ENCODE measurements at places on chromosomes 5 and 9.

DNA sequence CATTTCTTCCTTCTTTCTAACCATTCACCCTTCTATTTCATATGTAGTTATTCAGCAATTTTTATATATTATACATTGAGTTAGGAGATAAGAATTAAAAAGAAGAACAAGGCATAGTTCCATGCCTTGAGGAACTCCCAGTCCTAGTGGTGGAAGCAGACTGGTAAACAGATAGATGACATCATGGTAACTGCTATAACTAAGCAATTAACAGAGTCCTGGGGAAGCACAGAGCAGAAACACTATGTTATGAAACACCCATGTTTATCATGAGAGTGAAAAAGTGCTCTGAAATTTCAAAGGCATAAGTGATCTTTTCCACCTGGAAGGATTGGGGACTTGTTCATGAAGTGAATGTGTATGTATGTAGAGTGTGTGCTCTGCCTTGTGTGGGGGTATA, 14.6 kb downstream of the PAPPA start:
- DNase-seq = peak; percentile 61

- DNase-seq = no peak
These were observed 323.3 kb downstream of the ARL15 start for GRCh38 chr5:53987101-53987500.

GRCh38 chr9:70601000-70601951, 186.8 kb upstream of the KLF9 start:
- DNase-seq = peak; percentile 100

DNA sequence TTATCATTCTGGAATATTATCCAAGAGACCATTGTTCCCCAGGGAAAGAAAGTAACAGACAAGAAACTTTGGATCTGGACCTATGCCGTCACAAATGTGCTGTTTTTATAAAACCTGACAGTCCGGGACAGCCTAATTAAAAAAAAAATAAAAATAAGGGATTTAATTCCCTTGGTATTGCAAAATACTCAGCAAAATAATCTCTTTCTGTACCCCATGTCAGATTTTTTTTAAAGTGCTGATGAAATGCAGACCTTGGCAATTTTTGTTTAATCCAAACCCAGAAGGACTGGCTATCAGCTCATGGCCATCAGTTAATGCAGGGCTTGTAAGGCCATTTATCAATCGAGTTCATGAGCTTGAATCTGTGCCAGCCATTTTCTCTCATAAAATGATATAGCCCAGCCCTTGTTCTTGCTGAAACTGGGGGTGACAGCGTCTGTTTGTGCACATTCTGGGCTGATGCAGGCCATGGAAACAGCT, 162.7 kb upstream of the S1PR3 start:
- peak; percentile 62 for DNase-seq

- no peak for DNase-seq
These were observed 306.7 kb downstream of the EBF1 start for GRCh38 chr5:158792976-158793375.

DNA sequence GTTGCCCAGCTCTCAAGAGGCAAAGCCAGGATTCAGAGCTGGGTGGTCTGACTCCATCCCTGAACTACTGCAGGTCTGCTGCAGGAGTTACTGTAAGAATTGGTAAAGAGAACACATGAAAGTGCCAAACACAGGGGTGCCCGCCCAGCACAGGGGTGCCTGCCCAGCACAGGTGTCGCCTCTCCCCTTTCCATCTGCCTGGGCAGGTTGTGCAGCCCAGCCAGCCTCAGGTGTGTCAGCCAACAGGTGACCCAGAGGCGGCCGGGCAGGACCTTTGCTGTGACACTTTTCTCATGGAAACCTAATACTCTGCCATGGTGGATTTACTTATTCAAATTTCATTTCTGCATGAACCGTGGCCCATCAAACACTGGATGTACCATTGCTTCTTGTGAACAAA, 289.7 kb upstream of the IRX4 start:
- DNase-seq = no peak

DNA sequence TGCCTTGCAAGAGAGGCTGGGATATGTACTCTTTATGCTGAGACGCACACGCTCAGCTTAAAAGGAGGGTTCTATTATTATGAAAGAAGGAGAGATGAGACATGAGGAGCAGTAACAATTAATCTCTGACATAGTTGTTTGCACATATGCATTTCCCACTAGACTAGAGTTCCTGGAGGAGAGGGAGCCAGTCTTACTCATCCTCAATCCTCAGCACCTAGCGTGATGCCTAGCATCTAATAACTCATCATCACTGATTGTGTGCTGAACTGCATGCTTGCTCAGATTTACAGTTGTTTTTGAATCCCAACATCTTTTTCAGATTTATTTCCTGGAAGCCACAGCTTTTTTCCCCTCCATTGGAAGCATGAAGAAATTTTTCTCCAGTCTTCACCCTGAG, 35.5 kb downstream of the GCNT4 start:
- peak; percentile 91 for DNase-seq

DNA sequence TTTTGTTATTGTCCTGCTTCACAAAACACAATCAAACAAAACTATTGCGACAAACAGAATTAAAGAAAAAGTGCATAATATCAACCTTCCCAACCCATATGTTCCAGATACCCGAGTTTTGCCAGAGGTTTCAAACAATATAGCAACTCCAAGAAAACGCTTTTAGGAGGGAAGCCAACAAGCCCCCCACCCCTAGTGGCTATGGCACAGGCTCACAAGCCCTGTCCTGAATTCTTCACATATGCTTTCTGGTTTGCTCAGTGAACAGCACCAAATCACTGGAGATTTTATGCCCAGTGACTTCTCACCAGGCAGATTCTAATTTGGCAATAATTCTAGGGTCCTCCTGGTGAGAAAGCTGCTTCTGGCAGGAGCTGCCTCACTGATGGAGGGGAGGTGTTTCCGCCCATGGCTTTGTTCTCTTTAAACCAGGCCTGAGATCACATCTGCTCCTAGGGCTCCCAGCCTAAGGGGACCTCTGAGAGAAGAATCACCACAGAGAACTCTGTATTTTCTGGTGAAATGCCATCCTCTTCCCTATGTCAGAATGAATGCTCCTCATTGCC, 1982.4 kb downstream of the EFNA5 start:
- DNase-seq = no peak

DNA sequence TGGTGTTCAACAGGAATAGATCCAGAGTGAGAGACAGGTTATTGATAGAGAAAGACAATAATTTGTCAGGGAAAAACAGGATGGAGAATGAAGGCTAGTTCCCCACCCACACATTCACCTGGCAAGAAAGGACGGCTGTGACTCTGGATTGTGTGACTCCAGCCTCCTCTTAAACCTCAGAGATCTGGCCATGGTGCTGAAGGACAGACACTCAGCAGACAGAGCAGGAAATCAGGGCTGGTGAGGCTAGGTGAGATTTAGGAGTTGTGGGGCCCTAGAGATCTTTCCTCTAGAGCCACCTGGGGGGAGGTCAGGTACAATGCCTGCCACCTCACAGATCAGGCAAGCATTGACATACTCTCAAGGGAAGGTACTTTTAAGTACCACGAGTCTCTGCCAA, 15.2 kb downstream of the OR1B1 start:
- DNase-seq = no peak

GRCh38 chr5:99644822-99645221, 716.0 kb upstream of the CHD1 start:
- no peak for DNase-seq

- no peak for DNase-seq
These were observed at the start of gene IFNA14 for GRCh38 chr9:21239911-21240310. Gene IFNA14 (minus strand): TSS chr9:21240005. CDS start chr9:21239935, 70 bp downstream.

GRCh38 chr5:75614176-75614575, 2.9 kb downstream of the ANKDD1B start:
- DNase-seq = no peak

- no peak for DNase-seq
These were observed 10.2 kb downstream of the OR2V1 start for GRCh38 chr5:181120761-181121160.

- DNase-seq = no peak
These were observed 89.4 kb downstream of the DOCK8 start for GRCh38 chr9:304106-304505.

DNA sequence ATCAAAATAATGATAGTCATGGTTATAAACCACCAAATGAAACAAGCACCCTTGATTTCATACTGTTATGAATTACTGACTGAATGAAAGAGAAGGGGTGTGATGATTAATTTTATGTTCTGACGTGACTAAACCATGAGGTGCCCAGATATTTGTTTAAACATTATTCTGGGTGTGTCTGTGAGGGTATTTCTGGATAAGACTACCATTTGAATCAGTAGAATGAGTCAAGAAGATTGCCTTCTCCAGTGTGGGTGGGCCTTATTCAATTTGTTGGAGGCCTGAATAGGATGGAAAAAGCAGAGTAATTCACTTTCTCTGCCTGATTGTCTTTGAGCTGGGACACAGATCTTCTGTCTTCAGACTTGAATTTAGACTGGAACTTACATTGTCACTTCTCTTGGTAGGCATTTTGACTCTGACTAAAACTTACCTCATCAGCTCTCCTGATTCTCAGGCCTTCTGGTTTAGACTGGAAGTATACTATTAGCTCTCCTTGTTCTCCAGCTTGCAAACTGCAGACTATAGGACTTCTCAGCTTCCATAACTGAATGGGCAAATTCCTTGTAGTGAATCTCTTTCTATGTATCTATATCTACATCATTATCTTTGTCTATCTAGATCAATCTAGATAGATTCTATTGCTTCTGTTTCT, 321.9 kb upstream of the TARS1 start:
- DNase-seq = no peak

DNA sequence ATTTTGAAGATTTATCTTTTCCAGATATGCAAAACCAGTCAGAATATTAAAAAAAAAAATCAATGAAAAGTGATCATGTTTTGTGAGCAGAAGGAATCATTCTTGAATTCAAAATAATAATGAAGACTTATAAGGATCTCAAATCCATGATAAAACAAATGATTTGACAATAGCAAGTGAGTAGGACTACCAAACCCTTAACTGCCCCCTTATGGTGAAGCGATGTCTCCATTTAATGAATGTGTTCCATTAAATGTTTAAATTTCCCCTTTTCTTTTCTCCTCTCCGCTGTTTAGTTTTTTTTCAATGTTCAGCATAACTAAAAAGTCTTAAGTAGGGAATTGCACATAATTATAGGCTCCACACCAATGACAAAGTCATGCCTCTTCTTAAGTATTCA, 12.2 kb upstream of the MARCHF3 start:
- DNase-seq = peak; percentile 30

DNA sequence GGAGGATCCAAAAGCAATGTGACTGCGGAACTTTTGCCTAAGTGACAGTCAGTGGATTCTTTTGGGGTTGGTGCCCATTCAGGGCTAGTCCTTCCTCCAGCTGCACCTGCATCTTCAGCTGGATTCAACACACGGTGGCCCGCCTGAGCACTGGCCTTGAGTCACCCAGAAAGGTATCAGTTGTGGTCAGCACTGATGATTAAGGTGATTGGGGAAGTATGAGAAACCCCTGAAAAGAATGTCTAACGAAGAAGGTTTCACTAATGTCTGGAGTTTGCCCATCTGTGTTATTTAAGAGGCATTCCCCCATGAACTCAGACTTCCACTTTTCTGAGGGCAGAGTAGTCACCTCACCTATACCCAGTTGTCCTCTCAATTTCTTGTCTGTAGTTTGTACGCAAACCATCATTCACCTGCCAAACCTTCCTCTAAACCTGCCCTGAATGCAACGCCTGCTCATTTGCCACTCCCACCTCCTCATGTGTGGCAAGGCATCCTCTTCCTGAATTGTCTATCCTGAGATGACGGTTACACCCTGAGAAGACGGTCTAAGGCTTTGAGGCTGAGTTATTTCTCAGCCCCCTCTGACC, 27.2 kb downstream of the CSF2 start:
- DNase-seq = no peak

GRCh38 chr5:72519111-72519510, 11.9 kb upstream of the ZNF366 start:
- DNase-seq = no peak

GRCh38 chr9:132423503-132423902, 13.5 kb downstream of the CFAP77 start:
- no peak for DNase-seq

- peak; percentile 80 for DNase-seq
These were observed 14.6 kb downstream of the IL33 start for GRCh38 chr9:6230037-6230780.

DNA sequence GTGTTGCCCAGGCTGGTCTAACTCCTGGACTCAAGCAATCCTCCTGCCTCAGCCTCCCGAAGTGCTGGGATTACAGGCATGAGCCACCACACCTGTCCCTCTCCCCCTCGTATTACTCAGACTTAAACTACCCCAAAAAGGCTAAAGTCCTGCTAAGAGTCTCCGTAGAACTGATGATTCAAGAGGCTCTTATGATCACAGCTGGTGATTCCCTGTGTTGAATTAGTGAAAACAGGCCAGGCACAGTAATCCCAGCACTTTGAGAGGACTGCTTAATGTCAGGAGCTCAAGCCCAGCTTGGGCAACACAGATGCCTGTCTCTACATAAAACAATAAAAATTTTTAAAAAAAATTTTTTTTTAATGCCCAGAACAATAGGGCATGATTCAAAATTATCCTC, 9.2 kb downstream of the CDC26 start:
- peak; percentile 21 for DNase-seq

GRCh38 chr5:97657239-97657638, 474.2 kb upstream of the RIOK2 start:
- DNase-seq = no peak

DNA sequence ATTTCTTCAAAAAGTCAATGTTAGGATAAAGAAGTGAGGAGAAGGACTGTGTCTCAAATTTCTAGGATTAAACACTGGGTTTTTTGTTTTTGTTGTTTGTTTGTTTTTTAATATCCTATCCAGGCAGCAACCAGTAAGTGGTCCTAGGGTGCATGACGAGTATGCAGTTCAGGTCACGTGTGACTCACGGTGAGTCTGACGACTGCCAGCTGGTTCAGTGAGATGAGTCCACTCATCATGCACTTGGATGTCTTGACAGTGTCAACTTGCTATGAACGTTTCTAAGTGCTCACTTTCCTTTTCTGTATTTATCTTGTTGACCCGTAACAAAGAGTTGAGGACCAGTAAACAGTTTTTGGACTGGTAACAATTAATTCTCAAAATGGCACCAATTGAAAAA, 32.7 kb downstream of the ATG10 start:
- peak; percentile 43 for DNase-seq

GRCh38 chr9:108049026-108049607, 559.5 kb upstream of the KLF4 start:
- peak; percentile 90 for DNase-seq

DNA sequence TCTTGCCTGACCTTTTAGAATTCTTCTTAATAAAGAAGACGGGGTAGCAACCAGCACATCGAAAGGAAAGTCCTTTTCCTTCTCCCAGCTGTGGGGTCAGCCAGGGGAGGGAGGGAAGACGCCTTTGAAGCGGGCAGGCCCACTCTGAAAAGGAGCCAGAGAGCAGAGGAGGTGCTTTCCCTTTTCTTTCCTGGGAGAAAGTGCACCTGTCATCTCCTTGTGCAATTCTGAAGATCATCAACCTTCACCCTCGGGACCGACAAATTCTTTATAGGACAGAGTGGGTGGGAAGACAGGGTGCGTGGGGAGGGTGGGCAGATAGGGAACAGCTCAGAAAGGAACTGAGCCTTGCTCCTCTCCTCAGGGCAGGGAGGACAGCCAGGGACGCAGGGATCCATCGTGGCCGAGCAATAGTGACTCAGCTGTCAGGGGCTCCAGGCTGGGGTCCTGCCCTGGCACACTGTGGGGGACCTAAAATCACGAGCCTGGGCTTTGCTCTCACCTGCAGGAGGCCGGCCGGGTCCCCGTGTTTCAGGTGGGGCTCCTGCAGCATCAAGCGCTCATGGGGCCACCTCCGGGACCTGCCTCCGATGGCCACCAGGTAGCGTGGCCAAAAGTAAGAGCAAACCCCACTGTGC, 141.0 kb downstream of the OLFM1 start:
- DNase-seq = no peak

GRCh38 chr9:116951588-116952435, 264.7 kb downstream of the TRIM32 start:
- DNase-seq = no peak

Measured in amniotic epithelial cell (primary cell).